ENCODE measurements at places on chromosomes 7 and 10.
A peak's percentile ranks its signal among the peaks of the same experiment; 100 is the strongest.

- no peak for DNase-seq
Observed at GRCh38 chr7:152984421-152984820, 224.9 kb downstream of the ACTR3B start.

- DNase-seq = no peak
Observed at GRCh38 chr7:77899516-77899915, 100.9 kb downstream of the PHTF2 start.

DNA sequence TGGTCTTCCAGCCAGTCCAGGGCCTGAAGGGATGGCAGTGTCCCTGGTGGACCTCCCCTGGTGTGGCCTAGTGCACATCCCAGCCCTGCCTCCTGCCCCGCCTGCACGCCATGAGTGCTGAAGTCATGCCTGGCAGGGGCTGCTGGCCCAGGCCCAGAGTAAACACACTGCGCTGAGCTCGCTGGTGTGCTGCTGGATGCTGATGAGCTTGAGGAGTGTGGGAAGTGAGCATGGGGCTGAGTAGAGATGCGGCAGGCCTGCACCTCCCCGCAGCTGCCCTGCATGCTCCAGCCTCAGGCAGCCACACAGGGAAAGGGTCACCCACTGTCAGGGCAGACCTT lies 43.2 kb downstream of the HTRA1 start:
- DNase-seq = peak; percentile 92

DNA sequence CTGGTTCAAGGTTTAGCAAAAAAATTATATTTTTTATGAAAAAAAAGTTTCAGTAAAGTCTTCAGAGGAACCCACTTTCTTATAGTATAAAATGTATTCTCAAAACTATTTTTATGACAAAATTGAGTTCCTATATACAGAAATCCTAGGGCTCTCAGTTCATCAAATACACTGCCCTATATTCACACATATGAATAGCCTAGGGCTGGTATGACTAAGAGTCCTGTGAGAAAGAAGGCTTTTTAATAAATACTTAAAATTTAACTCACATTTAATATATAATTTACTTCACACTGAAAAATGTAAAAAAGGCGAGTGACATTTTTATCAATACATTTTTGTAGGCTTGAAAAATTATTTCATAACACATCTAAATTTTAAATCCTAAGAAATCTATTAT lies 16.6 kb downstream of the CHCHD3 start:
- DNase-seq = no peak

DNA sequence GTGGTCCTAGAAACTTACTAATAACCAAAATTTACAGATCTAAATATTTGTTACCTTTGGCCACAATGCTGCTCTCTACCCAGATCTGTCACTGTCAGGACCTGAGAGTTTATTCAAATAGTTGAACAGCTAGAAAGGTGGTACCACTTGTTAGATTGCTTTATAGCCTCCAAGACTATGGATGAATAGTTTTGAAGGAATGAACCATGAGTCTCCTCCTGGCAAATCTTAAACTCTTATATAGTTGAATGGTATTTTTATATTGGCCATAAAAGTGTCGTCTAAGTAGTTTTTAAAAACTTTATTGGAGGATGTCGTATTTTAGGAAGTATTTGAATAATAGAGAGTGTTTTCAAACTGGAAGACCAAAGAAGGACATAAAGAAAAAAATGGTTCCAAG lies 178.7 kb downstream of the AHR start:
- no peak for DNase-seq

- no peak for DNase-seq
Observed at GRCh38 chr10:119336599-119336998, 129.2 kb downstream of the GRK5 start.
